ENCODE measurements at places on chromosomes 12 and 14.

DNA sequence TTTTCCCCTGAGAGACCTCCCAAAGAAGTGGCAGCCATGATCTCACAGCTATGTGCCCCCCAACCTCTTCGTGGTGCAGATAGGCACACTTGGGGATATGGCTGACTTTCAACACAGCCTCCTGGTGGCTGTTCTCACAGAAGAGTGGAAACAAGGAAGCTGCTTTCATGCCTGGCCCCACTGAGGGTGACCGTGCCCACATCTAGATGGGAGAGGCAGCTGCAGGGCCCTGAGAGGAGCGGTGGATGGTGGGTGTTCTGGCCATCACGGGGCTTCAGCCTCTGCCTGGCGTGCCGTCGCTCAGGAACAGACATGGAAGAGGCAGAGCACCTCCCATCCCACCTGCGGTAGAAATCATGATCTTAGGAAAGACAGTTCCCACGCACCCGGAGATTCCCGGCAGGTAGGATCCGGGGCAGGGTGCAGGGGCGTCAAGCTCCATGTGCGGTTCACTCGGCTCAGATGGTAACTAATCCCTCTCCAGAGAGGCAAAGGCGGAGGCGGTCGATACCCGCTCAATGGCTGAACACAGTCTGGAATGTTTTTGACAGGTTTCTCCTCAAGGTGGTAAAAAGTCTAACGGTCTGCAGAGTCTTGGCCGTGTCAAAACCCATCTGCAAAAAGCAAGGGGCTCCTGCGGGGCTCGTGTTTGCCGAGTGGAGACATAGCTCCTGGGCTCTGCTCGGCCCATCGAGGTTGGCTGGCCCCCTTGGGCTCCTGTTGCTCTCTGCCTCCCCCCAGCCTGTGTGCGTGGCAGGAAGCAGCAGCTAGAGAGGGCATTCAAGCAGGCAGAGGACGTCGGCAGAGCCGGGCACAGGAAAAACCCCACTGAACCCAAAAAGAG is 225.2 kb upstream of the RTL1 start:
- DNase-seq = no peak

DNA sequence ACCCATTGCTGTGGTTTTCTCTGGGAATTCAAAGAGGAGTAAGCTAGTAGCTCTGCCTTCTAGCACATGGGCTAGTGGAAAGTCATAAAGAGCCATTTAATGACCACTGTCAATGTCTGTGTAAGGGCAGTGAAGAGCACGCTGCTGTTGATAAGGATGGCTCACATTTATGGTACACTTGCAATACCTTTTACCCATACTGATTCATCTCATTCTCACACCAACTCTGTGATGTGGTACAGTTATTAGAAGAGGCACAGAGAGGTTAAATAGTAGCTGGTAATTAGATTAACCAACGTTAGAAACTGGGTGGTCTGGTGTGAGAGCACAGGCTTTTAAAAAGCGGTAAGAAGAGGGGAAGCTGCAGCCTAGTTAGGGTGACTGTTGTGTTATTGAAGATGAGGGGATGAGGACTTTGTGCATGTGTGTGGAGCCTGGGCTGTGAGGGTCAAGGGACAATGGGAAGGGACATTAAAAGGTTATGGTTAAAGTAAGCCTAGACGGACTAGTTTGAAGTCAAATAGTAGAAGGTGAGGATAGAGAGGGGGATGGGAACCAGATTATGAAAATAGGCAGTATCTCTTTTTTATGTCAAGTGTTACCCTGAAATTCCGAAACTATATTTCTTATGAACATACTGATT is 25.2 kb downstream of the RASSF3 start:
- no peak for DNase-seq

GRCh38 chr14:37202265-37202664 is 4.5 kb downstream of the MIPOL1 start:
- DNase-seq = no peak

- no peak for DNase-seq
Measured at GRCh38 chr12:55058776-55059175, 39.0 kb downstream of the NEUROD4 start.

- peak; percentile 64 for DNase-seq
Measured at GRCh38 chr12:120687578-120688289, 785 bp downstream of the MLEC start.

GRCh38 chr12:6987956-6988553 is 17.3 kb downstream of the EMG1 start:
- DNase-seq = no peak
